ENCODE measurements at places on chromosomes 11 and 22. TPM values are rescaled to one million over a fixed set of nuclear protein-coding genes. Genes with fewer than 3 reads are reported as not detected.

DBX1 gene
- total RNA-seq = not detected

FOSL1 gene
- total RNA-seq = 80.6 TPM

TOLLIP gene
- total RNA-seq = 27.3 TPM

GVQW3 gene
- total RNA-seq = 0.25 TPM

GRCh38 chr11:128399251-128400121, 187.9 kb downstream of the ETS1 start:
- peak overlapping the region; percentile 67 for H3K27ac ChIP-seq
- DNase-seq = peak; percentile 81
- peaks cover 28% of the 10 kb centered on the region for H3K4me1 ChIP-seq
- no peak overlapping the region for H3K4me3 ChIP-seq
- no peaks in the 10 kb centered on the region for H3K27me3 ChIP-seq
- no peaks in the 10 kb centered on the region for H3K36me3 ChIP-seq

DNA sequence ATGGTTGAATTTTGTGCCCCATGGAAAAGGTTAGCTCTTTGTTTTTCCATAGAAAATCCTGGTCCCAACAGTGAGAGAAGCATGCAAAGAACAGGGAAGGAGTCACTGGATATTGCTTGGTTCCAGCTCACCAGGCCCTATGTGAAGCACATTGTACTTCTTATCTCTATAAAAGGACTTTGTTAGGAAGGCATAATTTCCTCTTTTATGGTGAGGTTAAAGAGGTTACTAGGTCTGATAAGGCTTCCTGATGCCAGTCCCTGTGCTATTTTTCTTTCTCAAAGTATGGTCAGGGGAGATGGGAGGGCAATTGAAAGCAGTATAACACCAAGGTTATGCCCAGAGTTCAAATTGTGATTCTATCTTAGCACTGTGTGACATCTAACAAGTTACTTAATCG, 162.6 kb downstream of the KIF18A start:
- H3K36me3 ChIP-seq = no peaks in the 10 kb centered on the region
- peaks cover 4% of the 10 kb centered on the region for H3K4me1 ChIP-seq
- DNase-seq = no peak
- H3K27me3 ChIP-seq = no peaks in the 10 kb centered on the region
- H3K27ac ChIP-seq = no peak overlapping the region

DNA sequence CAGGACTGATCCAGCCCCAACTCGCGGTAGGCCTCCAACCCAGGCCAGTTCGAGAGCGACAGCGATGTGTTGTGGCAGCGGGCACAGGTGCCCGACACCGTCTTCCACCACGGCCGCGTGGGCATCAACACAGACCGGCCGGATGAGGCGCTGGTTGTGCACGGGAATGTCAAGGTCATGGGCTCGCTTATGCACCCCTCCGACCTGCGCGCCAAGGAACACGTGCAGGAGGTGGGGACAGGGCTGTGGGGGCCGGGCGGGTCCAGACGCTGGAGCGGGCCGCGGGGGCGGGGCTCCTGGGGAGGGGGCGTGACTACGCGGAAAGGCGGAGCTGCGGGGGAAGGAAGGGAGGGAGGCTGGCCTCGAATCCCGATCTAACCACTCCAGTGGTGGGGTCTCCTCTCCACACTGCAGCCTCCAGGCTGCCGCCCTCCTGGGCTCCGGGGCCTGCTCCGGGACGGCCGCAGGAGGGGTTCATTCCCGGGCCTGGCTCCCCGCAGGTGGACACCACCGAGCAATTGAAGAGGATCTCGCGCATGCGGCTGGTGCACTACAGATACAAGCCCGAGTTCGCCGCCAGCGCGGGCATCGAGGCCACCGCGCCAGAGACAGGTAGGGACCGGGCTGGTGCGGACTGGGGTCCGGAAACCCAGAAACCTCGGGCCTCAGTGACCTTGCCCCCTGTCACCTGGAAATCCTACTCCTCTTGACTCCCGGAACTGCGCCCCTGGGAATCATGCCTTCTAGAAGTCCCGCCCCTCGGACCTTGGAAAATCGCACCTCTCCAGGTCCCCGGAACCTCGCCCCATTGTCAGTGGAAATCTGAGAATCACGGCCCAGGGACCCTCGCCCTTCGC, 14.9 kb downstream of the TMEM258 start:
- no peaks in the 10 kb centered on the region for H3K4me1 ChIP-seq
- no peak overlapping the region for H3K4me3 ChIP-seq
- no peaks in the 10 kb centered on the region for H3K36me3 ChIP-seq
- no peak overlapping the region for H3K27ac ChIP-seq
- H3K27me3 ChIP-seq = no peaks in the 10 kb centered on the region
- DNase-seq = peak; percentile 47

GRCh38 chr22:42644422-42645340, 4.3 kb upstream of the ATP5MGL start:
- peak overlapping the region; percentile 94 for H3K27ac ChIP-seq
- H3K4me1 ChIP-seq = peaks cover 39% of the 10 kb centered on the region
- DNase-seq = peak; percentile 73

- H3K4me1 ChIP-seq = peaks cover 28% of the 10 kb centered on the region
- peak overlapping the region; percentile 86 for H3K4me3 ChIP-seq
- peak; percentile 72 for DNase-seq
- H3K27ac ChIP-seq = no peak overlapping the region
- H3K27me3 ChIP-seq = no peaks in the 10 kb centered on the region
Observed at GRCh38 chr22:25403811-25404471, 160.5 kb upstream of the GRK3 start.

DNA sequence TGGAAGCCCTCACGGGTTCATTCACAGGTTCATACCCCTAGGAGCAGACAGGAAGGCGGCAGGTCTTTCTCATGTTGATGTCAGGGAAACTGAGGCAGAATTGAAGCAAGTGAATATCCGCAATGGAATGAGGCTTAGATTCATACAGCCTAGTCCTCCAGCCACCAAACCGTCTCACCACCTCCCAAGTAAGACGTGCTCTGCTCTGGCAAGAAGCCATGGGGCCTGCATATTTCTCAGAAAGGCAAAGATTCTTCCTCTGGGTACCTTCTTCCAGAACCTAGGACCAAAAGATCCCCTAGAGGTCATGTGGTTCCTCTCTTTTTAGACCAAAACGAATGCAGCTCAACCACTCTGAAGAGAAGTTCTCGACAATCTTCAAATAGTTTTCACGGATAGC, 1.7 kb downstream of the AP1B1 start:
- DNase-seq = no peak
- peaks cover 4% of the 10 kb centered on the region for H3K4me1 ChIP-seq
- no peaks in the 10 kb centered on the region for H3K36me3 ChIP-seq
- H3K4me3 ChIP-seq = no peak overlapping the region
- H3K27me3 ChIP-seq = no peaks in the 10 kb centered on the region

DNA sequence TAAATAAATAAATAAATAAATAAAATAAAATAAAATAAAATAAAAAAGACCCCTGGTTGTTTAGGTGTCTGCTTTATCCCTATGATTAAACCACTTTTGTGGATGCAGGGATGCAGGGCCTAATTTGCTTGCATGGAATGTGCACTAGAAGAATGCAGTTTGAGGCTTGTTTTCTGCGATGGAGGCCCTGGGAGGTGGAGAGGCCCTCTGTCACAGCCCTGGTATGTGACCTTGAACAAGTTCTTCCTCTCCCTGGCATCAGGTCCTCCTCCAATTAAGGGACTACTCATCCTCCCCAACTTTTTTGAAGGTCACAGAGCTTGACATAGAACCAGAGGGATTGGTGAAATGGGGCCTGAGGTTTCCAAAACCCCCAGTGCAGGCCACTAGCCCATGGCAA, 22.7 kb downstream of the KCNJ4 start:
- DNase-seq = no peak
- H3K27ac ChIP-seq = no peak overlapping the region
- H3K27me3 ChIP-seq = no peaks in the 10 kb centered on the region
- H3K4me1 ChIP-seq = no peaks in the 10 kb centered on the region
- no peak overlapping the region for H3K4me3 ChIP-seq
